Inflammatory macrophage treated with lipopolysaccharide for 4 hours (primary cell): ENCODE measurements at places on chromosomes 2 and 18.

DNA sequence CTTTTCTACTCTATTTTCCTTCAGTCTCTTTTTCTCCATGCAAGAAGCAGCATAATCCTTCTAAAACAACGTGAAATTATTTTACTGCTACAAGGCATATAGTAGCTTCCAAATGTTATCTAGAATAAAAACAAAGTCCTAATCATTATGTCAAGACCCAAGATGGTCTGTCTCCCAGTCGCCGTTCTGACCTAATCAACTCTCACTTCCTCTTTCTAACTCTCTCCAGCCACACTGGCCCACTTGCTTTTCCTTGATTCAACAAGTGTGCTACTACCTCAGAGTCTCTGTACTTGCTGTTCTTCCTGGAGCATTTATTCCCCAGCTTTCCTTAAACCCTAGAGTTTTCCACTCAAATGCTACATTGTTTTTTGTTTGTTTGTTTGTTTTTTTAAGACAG lies 1491.2 kb downstream of the LRP1B start:
- DNase-seq: no peak

DNA sequence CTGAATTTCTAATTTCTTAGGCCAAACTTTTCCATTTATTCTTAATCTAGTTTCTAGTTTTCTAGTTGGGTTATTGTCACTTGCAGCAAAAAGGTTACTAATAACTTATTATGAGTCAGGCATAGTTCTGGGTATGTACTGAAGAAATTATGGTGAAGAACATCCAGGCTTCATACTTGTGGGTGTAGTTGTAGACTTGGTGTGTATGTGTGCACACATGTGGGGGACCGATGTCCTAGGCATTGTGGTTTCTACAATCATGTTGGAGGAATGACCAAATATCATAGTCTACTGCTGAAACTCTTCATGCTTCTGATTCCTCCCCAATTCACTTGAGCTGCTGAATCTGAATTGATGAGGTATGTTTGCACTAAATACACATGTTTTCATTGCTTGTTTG lies 141.2 kb downstream of the PMAIP1 start:
- DNase-seq: no peak

- DNase-seq: peak; percentile 41
Observed at GRCh38 chr2:218005486-218005885, 2.7 kb upstream of the TNS1 start.

DNA sequence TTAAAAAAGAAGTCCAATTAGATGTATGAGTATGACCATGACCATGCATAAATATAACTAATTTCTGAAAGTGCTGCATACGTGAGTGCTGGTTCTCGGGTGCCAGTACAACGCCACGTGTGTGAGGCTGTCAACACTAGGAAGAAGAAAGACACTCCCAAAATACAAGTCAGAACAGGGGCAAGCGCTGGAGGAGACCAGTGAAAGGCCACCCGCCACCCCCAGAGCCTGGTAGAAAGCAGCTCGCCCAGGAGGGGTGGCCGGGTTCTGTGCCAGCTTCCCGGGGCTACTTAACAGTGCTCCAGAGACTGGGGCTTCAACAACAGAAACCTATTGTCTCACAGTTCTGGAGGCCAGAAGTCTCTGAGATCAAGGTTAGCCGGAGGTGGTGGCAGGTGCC lies 147.6 kb downstream of the RTP5 start:
- DNase-seq: no peak

DNA sequence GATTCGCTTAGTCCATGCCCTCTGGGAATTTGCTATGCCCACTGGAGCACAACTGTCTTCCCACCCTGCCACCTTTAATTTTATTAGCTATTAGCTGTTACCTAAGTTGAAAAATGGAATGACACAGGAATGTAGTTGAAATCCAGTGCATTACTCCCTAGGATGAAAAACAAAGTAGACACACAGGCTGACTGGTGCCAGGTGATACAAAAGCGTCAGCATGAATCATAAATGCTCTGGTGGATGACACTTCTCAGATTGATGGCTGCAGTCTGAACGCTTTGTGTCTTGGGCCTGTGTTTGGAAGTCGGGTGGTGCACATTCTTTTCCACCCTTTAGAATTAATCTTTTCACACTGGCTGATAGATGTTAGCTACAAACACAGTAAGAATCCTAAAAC lies 802.0 kb downstream of the DCC start:
- DNase-seq: no peak

- no peak for DNase-seq
Observed at GRCh38 chr18:72368308-72368707, 175.8 kb downstream of the CBLN2 start.

GRCh38 chr2:226893216-226893615 lies 57.4 kb downstream of the RHBDD1 start:
- DNase-seq: no peak
